ENCODE measurements at places on chromosomes 2 and 18.
A peak's percentile ranks its signal among the peaks of the same experiment; 100 is the strongest.

- no peak for DNase-seq
Measured at GRCh38 chr2:85596486-85597143, 1.1 kb downstream of the RNF181 start.

- DNase-seq: no peak
Measured at GRCh38 chr2:241873803-241874110, 4.2 kb downstream of the RTP5 start.

- no peak for DNase-seq
Measured at GRCh38 chr2:234444893-234445292, 52.0 kb downstream of the ARL4C start.

DNA sequence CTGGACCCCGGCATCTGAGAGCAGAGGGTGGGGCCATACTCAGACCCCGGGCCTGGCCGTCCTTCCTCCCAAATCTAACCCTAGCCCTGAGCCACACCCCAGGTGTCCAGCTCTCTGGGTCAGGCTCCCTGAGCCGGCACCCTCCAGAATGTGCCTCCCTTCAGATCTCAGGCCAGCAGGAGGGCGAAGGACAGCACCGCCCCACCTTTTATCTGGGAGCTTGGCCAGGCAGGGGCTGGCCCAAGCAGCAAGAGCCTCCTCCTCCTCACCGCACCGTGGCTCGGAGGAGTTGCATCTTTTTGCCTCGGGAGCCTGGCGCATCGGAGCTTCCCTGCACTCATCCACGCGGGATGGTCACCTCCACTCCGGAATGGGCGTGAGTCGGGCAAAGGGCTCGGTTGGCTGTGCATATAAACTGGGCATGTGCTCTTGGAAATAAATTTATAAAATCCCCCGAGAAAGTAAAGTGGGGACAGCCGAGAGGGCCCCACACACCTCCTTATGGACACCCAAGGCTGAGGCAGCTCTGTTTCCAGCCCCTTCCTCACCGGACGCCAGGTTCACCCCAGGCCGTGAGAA, 69.1 kb upstream of the CTDP1 start:
- DNase-seq: no peak

DNA sequence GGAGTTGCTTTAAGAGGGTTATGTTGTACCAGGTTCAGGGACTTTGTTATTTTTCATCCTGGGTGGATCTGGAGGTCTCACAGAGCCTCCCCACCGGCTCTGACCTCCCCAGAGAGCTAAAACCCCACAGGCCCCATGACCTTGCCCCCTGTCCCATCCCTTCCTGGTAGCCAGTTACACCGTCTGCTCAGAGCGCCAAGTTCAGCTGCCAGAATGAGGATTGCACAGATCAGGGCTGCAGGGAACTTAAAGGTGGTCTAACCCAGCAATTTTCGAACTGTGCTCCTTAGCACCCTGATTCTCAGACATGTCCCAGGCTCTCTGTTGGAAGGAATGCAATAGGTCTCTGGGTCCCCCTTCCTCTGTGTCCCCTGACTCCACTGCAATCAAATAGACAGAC, 32.1 kb downstream of the ATOH8 start:
- no peak for DNase-seq

DNA sequence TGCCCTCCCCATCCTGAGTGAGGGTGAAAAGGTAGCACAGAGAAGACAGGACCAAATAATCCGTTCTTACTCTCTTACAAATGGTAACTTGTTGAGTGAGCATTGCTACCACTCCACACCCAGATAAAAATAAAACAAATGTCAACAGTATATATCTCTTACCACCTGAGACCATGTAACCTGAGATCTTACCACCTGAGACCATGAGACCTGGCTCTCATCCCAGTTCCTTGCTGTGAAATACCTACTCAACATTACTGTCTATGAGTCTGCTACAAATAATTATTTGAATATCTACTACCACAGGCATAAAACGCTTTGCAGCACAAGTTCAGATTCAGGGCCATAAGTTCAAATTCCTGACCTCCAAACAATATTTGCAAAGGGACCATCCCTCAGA, 234.7 kb downstream of the C1D start:
- no peak for DNase-seq

- DNase-seq: no peak
Measured at GRCh38 chr2:38217401-38218188, 141.6 kb upstream of the CYP1B1 start.

- DNase-seq: no peak
Measured at GRCh38 chr2:24722141-24722790, 70.9 kb downstream of the PTRHD1 start.

- DNase-seq: no peak
Measured at GRCh38 chr2:9952286-9952737, 819 bp downstream of the GRHL1 start.

DNA sequence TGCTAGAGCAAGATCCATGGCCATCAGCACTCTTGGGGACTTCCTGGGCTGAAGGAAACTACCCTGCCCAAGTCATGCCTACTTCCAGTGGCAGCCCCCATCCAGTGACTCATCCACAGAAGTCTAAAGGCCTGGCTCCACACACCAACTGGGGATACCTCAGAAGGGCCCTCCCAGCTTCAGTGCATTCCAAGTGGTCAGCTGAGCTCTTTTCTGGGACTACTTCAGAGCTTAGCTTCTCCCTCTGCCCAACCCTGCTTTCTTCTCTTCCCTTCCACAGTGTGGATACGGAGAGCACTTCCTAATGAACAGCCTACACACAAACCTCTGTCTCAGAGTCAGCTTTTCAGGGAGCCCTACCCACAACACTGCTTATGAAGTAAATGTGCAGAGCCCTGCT, 66.5 kb downstream of the CLHC1 start:
- no peak for DNase-seq

DNA sequence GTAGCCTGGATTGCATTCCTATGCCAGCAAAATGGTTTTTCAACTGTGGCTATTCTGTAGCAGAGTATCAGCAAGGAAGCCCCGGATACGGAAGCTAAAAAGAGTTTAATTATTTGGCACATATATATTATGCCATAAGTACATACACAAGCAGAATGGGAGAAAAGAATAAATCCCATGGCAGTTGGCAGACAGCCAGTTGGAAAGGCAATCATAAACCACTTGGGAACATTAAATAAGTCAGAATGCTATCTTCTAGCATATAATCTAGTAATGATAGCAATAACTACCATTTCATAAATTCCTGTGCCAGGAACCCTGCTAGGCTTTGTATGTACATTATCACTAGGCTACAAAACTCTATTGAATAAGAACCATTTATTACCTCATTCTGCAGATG, 26.0 kb downstream of the GALNT5 start:
- DNase-seq: no peak

DNA sequence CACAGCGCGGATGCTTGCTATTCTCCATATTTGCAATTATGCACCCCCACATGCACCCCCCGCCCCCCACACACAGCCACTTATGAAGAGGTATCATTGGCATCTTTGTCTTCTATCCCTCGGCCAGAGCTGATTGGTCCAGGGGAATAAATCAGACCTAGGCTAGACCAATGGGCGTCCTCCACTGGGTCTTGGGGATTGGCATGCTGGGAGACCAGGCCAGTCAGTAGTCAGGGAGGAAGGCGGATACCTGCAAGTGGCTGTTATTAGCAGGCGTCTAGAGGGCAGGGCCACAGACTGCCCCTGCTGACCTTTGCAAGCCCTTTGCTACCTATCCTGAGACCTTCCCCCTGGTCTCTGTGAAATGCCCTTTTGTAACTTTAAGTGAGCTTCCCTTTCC, 30.0 kb downstream of the ATOH8 start:
- no peak for DNase-seq

DNA sequence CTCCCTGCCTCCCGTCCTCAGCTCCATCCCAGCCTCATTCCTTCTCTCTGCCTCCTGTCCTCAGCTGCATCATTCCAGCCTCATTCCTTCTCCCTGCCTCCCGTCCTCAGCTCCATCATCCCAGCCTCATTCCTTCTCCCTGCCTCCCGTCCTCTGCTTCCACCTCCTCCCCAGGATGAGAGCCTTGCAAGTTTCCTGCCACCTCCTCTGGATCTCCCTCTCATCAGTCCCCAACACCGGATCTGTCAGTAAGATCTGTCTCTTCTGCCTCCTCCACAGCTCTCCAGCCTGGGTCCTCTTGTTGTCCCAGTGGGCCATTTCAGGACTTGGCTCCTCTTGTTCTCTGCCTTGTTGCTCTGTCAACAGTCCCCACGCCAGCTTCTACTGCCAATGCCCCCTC, 130.9 kb downstream of the NDUFA10 start:
- no peak for DNase-seq

DNA sequence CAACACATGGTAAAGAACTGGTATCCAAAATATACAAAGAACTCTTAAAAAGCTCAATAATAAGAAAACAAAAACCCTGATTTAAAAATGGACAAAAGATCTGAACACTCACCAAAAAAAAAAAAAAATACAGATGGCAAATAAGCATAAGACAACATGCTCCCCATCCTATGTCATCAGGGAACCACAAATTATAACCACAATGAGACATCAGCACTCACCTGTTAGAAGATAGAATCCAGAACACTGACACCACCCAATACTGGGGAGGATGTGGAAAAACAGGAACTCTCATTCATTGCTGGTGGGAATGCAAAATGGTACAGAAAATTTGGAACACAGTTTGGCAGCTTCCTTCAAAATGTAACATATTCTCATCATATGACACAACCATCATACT, 66.7 kb downstream of the TMX3 start:
- no peak for DNase-seq

- DNase-seq: no peak
Measured at GRCh38 chr2:181348107-181348837, 108.9 kb upstream of the ITGA4 start.

DNA sequence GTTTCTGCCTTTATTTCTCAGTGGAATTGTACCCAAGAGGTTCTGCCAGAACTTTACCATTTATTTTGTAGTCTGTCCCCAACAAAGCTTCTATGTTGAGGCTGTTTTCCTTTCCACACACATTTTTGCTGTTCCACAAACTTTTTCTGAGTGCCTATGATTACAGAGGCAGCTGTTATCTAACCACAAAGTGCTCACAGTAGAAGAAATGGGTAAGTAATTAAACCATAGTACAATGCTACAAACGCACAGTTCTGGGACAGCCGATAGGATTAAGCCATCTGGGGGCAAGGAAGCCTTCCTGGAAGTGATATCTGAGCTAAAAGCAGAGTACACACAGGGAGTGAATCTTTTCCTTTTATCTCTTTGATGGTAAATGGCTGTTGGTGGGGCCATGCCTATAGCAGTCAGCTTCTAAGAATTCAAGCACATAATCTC, 3.9 kb upstream of the MGAT4A start:
- DNase-seq: no peak

DNA sequence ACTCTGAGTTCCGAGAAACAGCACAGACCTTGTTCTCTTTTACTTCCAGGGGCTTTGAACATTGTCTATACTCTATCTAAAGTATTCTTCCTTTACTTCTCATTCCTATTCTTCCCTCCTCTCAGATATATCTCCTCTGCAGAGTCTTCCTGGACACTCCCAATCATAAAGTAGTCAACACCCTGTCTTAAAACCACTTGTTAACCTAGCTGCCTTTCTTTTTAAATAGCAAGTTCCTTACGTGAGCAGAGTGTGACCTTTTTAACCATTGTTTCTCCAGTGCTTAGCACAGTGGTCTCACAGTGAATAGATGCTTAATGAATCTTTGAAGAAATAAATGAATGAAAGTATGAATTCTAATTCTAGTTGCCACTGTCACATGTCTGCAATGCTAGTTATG, 47.4 kb downstream of the PTRHD1 start:
- DNase-seq: no peak

GRCh38 chr2:16394072-16394985, 271.3 kb downstream of the CYRIA start:
- no peak for DNase-seq

- no peak for DNase-seq
Measured at GRCh38 chr2:133835821-133836619, 267.8 kb upstream of the NCKAP5 start.

GRCh38 chr18:6807515-6808257, 78.2 kb downstream of the ARHGAP28 start:
- no peak for DNase-seq

GRCh38 chr2:33909945-33910695, 311.0 kb upstream of the FAM98A start:
- no peak for DNase-seq

GRCh38 chr2:134307334-134307733, 53.5 kb downstream of the MGAT5 start:
- DNase-seq: no peak

GRCh38 chr18:32072321-32072720, 19.4 kb upstream of the RNF138 start:
- no peak for DNase-seq

DNA sequence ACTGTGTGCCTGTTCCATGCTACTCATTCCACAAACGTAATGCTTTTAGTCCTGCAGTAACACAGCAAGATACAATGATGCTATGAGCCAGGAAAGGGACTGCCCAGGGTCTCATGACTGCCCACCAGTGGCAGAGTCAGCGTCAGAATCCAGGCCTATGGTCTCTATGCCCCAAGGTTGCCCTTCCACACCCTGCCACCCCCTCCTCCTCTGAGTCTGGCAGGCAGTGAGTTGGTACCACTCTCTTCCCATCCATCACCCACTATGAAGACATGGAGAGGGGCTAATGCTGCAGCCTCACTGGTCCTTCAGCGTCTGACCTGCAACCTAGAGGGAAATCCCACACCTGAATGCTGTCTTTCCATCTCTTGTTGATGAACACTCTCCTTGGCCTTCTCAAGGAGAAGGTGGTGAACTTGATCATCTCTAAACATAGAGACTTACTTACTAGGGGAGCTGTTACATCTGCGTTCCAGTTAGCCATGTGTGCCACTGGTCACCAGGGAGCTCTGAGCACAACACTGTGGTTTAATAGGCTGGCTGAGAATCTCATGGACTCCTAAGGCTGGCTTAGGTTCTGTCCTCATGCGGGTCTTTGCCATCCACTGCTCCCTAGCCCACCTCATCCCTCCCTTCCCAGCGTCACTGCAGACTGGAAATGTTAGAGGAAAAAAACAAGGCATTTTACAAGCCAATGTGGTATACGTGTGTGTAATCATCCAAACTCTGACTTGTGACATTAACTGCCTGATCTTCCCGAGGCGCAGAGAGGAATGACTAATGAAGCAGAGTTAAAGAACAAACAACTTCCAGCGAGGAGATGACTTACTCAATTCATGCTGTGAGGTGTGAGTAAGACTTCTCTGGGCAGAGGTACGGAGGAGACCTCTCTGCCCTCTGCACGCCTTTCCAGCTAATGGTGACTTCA, 28.8 kb downstream of the STEAP3 start:
- DNase-seq: peak; percentile 21

Data from GOT3 (cell line).